Activated naive CD4-positive, alpha-beta T cell treated with Interleukin-2 at 50 U/mL for 16 hours (primary cell): ENCODE measurements at places on chromosomes 6 and 20.

DNA sequence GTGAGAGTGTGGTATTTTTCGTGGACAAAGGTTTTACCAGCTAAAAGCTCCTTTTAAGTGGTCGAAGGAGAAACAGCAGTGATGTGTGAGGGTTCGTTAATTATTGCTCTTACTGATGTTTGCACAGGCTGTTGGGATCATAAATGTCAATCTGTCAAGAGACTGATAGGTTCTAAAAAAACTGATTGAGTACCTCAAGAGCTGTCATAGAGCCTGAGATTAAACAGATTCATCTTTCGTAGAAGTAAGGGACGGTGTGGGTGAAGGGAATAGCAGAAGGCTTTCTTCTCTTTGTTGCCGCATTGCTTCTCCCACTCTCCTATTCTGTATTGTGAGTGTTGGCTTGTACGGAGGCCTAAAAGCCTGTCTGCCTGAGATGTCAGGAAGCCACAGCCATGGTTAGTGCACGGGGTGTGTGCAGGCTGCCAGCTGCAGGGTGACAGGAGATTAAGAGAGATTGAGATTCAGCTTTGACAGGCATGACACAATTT lies 291.0 kb downstream of the ZFAND3 start:
- no peak for DNase-seq

DNA sequence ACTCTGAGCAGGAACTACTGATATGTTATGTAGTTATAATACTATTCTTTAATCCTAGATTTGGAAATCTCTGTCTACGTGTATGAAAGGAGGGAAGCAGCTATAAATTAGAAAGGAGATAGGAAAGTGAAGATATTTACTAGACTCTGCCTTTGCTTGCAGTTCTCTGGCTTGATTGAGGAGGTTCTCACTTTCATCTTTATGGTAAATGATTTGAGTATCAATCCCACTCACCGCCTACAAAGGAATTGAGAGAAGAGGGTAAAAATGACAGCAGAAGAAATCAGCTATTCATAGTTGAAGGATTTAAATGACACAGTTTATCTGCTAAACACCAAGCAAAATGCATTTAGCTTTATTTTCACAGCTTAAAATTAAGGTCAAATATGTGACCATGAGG lies 67.3 kb downstream of the FAM229B start:
- no peak for DNase-seq

DNA sequence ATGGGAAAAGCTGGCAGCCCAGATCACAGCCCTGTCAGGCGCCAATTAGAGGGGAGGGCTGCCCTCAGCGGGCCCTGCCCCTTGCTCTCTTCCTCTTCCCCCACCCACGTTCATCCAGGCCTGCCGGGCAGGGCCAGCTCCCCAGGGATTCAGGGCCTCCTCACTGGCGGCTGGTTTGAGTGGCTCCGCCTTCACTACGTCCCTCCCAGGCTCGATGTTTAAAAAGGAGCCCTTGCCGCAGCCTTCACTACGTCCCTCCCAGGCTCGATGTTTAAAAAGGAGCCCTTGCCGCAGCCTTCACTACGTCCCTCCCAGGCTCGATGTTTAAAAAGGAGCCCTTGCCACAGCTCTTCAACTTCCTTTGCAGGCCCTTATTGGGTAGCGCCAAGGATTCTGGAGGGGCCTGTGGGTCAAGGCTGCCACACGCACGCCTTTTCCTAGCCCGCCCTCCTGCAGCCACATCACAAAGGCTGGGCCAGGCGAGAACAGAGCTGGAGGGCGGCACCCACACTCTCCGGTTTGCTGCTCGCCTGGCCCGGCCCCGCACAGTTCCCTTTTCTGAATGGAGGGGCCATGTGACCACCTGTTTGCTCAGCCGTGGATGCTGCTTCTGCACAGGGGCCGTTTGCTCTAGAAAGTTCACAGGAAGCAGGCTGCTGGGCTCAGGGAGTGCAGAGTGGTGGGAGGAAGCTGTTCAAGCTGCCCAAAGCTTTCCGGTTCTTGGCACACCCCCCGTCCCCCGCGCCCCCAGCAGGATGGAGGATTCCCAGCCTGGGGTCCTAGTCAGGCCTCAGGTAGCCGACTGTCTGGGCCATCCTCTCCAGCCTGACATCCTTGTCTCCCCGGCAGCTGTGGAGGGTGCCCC lies 1.6 kb downstream of the SLC17A9 start:
- peak; percentile 55 for DNase-seq

DNA sequence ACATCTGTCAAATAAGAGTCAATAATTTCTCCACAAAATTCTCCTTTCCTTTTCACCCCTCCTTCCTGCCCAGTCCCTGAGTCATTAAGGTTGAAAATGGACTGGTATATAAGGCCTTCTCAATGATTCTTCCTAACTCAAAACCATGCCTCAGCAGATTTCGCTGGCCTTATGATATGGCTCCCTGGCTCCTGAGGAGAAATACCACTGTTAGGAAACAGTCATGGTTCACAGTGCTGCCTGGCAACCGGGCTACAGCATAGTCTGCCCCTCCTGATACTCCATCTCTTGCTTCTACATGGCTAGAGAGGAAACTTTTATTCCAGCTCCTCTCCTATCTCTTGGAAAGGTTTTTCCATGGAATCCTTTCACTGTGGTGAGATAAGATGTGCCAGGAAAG lies 4.7 kb downstream of the UBE2J1 start:
- DNase-seq, result no peak

GRCh38 chr6:20954315-20954714 lies 420.1 kb downstream of the CDKAL1 start:
- DNase-seq, result no peak

- DNase-seq, result no peak
These were observed 247.9 kb downstream of the ZNF217 start for GRCh38 chr20:53345536-53346334.

DNA sequence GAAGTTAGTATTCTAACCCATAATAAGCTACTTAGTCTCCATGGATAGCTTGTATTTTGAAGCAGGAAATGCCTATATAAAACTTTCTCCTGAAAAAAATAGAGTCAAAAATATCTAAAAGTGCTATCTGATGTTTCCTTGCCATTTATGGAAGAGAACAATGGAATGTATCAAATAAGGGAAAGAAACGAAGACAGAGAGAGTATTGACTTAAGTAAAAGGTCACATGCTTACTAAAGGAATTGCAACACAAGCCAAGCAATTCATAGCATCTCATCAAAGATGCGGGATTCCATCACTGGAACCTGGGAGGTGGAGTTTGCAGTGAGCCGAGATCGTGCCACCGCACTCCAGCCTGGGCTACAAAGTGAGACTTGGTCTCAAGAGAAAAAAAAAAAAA lies 112.9 kb upstream of the DTNBP1 start:
- DNase-seq, result no peak

DNA sequence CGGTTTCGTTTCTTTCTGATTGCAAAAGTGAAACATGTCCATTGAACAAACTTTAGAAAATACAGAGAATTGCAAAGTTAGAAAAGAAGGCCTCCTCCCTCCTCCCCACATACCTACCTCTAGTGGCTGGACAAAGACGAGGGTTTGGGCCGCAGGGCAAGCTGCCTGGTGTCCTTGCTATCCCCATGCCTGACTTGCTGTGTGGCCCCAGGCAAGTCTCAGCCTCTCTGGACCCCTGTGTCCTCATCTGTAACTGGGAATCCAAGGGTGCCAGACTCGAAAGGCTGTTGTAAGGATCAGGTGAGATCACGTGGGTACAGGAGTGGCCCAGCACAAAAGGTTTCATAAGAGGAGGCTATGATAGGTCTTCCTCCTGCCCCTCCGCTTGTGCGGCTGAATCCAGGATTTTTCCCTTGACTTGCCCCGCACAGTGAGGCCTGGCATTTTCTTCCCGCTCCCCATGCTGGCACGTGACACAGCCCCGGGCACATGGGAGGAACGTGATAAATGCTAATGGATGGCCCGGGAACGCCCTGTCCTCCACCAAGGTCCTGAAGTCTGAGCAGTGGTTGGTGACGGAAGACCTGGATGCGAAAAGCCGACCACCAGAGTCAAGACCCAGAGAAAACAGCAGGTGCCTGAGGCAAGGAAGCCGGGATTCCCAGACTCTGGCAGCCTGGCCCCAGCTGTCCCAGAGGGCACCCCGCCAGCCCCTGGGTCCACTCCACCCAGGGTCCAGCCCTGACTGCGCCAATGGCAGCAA lies 55.8 kb downstream of the UBE2V1 start:
- DNase-seq, result no peak

GRCh38 chr6:2938632-2939083 lies 32.7 kb downstream of the SERPINB6 start:
- no peak for DNase-seq

DNA sequence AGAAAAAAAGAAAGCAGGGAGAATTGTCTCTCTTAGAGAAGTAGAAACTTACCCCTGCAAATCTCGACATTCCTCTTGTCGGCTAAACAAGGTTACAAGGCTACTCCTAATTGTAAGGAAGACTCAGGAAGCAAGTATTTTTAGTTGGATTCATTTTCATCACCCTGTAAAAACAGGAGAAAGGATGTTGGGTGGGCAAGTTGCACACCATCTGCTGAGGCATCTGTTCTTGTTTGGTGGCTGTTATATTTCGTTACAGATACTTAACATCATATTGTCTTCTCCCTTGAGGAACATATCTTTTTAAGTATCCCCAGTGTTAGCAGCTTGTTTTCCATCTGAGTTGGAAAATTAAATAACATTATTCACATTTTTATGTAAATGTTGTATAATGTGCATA lies 187.5 kb downstream of the PLCB4 start:
- DNase-seq, result no peak

GRCh38 chr6:2148748-2149147 lies 96.7 kb downstream of the GMDS start:
- DNase-seq, result no peak

DNA sequence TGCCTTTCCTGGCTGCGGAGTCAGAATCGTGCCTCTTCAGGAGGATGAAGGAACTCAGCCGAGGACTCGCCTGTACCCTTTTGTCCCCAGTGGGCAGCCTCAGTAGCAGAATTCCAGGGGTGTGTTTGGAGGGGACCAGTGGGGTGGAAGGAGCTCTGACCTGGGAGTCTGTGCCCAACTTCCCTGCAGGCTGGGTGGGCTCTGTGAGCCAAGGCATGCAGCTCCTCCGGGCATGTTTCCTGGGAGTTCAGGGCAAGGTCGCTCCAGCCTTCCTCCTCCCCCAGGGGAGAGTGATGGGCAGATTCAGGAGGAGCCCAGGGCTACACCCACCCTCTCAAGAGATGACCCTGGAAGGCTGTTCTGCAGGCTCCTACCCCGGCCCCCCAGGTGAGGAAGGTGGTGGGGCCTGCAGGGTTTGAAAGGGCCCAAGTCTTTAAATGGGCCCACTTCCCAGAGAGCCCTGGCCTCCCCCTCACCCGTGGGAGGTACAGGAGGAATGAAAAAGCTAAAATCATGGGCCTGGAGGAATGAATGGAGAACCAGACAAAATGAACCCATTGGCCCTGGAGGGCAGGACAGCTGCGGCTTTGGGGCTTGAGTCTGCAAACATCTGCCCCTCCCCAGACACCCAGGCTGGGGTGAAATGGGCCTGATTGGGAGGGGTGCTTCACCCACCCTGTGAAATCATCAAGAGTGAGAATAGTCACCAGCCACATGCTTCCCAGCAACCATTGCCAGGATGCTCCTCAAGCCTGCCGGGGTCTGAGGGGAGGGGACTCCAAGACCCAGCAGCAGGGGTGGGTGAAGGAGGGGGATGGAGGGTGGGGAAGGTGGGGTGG lies 77.6 kb upstream of the PMEPA1 start:
- no peak for DNase-seq

GRCh38 chr6:164108869-164109769 lies 694.6 kb downstream of the QKI start:
- DNase-seq, result no peak

DNA sequence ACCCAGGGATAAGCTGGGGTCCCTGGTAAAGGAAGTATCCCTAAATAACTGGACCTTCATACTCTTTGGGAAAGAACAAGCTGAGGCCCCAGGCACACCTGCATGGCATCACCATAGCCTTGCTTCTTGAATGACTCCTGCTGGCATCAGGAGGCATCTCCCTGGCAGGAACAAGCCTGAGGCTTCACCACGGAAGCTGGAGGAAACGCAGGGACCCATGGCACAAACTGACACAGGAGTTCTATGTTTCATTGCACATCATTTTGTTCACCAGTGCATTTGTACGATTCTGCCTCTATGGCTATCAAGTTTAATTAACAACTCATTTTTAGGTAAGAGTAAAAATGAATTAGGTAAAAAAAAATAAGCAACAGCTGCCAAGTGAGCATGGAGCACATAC lies 619 bp upstream of the PDE7B start:
- no peak for DNase-seq

DNA sequence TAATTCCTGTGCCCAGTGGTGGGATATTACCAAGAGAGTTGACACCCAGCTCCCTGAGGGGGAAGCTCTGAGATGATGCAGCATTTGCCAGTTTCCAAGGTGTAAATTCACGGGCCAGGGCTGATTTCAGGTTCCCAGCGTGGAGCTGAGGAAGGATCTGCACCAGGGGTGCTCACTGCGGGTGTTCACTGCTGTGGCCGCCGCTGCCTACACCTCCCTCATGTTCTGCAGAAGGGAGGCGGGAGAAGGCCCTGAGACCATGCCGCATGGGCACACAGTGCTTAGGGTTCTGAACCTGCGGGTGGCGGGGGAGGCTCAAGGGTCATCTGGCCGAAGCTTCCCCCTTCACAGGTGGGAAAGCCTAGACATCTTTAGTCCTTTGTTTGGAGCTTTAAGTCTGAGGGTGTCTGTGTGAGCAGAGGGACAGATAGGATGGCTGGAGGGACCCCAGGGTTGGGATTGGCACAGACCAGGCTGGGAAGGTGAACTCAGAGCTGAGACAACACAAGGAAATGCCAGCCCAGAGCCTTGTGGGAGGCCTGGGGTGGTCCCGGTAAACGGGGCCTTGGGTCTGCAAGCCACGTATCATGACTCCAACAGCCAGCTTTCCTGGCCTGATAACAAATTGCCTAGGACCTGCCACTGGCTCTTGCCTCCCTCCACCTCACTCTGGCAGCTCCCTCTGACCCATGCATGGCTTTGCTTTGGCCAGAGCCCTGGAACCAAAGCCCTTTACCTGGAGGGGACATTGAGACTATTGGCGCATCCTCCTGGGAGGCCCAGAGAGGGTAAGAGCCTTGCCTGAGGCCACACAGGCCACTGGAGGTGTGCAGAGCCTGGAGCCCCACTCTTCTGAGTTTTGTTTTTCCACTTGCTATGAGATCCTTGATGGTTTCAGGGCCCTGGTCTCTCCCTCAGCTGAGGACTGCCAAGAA lies 40.4 kb downstream of the SYNJ2 start:
- DNase-seq, result no peak

GRCh38 chr6:139262519-139263300 lies 29.1 kb downstream of the TXLNB start:
- DNase-seq, result peak; percentile 29

DNA sequence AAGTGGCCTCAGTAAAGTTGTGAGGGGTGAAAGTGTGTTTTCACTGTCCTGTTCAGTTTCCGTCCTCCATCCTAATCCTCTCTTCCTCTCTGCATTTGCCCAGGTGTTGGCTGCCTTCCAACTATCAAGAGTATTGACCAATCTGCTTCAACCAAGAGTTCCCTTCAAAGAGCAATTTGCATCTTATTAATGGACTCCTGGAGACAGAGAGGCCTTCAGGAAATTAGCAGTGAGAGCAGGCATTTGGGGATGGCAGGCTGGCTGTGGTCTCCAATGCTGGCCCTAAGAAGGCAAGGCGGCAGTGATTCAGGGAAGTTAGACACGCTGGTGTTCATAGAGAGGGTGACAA lies 77.2 kb downstream of the GPR6 start:
- DNase-seq, result no peak

GRCh38 chr6:88177961-88178464 lies 11.9 kb upstream of the CNR1 start:
- DNase-seq, result no peak

- DNase-seq, result no peak
These were observed 269.4 kb downstream of the RNF144B start for GRCh38 chr6:18656506-18656905.
